ENCODE measurements at places on chromosomes 11 and 22.

DNA sequence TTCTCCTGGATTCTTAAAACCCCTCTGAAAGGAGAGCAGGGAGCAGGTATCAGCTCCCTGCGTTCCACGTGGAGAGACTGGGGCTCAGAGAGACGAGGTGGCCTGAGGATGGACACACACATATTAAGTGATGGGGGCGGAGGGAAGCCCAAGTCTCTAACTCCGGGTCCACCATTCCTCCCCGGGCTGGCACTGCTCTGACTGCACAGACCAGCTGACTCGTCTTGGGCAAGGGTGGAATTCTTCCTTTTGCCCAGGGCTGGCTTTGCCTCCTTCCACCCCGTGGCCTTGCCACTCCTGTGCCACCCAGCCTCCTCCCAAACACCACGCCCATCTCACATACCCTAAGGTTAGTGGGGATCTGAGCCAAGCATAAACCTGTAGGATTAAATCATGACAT is 65.0 kb downstream of the BUD13 start:
- no peak for DNase-seq

- DNase-seq = no peak
These were observed 1.2 kb downstream of the MSANTD2 start for GRCh38 chr11:124798991-124799347.

DNA sequence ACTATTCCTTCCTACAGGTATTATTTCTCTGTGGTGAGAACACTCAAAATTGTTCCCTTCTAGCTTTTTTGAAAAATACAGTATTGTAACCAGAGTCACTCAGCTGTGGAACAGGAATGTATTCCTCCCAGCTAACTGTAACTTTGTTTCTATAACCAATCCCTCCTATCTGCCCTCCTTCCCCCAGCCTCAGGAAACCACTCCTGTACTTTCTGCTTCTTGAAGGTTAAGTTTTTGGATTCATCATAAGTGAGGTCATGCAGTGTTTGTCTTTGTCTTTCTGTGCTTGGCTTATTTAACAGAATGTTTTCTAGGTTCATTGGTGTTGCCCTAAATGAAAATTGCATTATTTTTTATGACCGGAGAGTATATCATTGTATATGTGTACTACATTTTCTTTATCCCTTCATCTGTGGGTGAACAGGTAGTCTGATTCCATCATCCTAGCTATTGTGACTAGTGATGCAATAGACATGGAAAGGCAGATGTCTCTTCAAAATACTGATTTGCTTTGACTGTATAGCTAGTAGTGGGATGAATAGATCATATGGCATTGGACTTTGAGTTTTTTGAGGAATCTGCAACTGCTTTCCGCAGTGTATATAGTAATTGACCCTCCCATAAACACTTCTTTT is 112.9 kb upstream of the GRK3 start:
- DNase-seq = no peak

GRCh38 chr11:13388741-13389140 is 74.3 kb downstream of the BTBD10 start:
- DNase-seq = no peak

- no peak for DNase-seq
These were observed at the start of gene ADM for GRCh38 chr11:10304495-10305261. Gene ADM (plus strand): TSS chr11:10305073. CDS start chr11:10305701, 628 bp downstream.

DNA sequence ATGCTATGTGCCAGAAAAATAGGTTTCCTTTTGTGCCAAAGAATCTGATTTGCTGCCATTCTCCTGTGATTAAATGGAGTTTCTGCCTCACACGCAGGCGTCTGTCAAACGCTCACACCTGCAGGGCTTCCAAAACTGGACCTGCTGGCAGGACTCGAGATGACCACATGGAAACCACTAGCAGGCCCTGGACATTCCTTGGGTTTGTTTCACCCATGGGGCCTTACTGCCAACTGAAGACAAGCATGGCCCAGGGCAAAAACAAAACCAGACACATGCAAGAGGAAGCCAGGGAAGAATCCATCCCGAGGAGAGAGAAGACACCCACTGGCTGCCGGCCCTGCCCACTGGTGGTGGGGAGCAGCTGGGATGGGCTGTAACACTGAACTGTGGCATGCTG is 55.9 kb upstream of the MN1 start:
- no peak for DNase-seq

- DNase-seq = no peak
These were observed 14.1 kb downstream of the BTBD10 start for GRCh38 chr11:13448876-13449275.

DNA sequence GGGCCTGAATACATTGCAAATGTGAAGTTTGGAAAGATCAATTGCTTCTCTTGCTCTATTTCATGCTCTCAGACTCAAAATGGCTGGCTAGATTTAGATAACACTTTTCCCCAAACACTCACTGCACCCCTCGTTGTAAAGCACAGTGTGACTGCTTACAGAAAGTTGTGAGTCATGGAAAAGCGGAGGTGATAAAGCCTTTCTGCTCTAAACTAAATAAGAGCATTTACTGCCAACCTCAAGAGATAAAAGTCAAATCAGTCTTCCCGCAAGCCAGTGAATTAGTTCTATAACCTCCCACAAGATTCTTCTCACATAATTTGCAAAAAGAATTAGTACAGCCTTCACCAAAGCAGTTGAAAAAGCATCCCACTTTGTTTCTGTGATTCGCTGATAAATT is 168.7 kb downstream of the WT1 start:
- DNase-seq = no peak

DNA sequence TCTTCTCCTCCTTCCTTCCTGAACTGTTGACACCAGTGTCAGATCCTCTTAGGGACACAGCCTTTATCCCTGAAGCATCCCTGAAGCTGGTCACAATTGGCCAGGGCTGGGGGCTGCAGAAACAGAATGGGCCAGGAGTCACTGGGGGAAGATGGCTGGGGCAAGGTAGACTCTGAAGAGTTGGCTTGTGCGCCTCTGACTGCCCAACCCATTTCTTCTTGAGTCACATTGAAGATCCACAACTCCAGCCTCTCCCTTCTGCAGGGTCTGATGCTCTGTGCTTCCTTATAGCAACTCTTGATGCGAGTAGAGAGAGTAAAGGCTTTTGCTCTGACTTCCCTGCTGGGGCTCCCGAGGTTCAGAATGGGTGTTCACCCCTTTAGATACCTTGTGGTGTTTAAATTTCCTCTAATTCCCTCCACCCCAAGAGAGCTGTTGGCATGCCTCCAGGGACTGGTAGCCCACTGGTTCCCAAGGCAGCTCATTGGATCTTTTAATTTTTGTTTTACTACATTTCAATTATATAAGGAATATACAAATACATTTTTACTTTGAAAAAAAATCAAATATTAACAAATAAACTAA is 13.4 kb downstream of the PRDM11 start:
- no peak for DNase-seq

DNA sequence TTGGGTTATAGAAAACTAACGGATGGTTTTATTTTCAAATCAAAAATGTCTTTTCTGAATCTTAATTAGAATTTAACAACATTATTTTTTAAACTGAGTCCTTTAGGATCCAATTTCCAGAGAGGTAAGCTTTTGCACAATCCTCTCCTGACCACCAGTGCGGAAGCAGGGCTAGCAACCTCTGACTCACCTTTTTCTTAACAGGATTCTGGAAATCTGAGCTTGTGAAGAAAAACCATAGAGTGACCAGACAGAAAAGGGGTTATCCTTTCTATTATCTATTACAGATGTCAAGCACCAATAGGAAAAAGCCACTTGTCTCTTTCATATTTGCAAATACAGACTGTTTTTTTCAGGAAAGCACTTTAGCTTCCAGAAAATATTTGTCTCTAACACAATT is 25.3 kb downstream of the ALG9 start:
- no peak for DNase-seq

- DNase-seq = no peak
These were observed 116.4 kb downstream of the TRIM29 start for GRCh38 chr11:120021391-120021953.
